ENCODE measurements at places on chromosomes 7 and 10. TPM values are rescaled to one million over a fixed set of nuclear protein-coding genes. Genes with fewer than 3 reads are reported as not detected.
A peak's percentile ranks its signal among the peaks of the same experiment; 100 is the strongest.

DNA sequence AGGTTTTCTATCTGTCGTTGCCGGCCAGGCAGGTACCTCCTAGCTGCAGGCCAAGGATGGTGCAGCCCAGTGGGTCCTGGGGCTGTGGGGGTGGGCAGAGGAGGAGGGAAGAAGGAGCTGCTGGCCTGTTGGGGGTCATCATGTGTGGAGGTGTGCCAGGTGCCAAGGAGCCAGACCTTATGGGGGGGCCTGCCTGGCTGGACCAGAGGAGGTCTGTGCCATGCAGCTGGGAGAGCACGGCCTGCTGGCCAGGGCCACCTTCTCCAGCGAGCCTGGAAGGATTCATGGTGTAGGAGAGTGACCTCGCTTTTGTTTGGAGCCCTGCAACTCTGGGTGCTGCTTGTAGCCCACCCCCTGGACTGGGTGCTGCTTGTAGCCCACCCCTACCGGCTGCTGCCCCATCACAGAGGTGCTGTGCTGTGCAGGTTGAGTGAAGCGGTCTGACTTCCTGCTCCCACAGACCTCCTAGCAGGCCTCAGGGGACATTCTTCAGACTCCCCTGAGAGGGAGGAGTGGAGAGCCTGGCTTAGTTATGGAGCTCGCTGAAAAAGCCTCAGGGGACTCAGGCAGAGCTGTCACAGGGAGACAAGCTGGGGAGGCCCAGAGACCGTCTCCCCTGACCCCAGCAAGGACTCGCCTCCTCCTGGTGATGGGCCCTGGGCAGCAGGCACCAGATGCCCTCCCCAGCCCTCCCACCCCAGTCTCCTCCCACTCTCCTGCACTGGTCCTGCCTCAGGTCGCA, 67.7 kb upstream of the AQP1 start:
- no peak overlapping the region for H3K4me3 ChIP-seq
- no peaks in the 10 kb centered on the region for H3K27me3 ChIP-seq
- no peaks in the 10 kb centered on the region for H3K4me1 ChIP-seq
- H3K27ac ChIP-seq, result no peak overlapping the region

DNA sequence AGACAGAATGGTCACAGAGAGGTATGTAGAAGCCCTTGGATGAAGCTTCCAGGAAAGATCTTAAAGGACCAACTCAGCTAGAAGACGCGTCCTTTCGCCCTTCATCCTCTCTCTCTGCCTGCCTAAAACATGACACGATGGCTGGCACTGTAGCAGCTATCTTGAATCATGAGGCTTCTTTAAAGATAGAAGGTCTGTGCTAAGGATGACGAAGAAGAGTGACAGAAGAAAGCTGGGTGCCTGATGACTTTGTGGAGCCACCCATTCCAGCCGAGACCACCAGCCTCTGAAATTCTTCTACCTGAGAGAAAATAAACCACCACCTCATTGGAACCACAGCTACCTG, 25.5 kb downstream of the WDR86 start:
- H3K4me1 ChIP-seq, result peaks cover 4% of the 10 kb centered on the region
- H3K36me3 ChIP-seq, result no peaks in the 10 kb centered on the region
- peaks cover 34% of the 10 kb centered on the region for H3K27me3 ChIP-seq
- no peak overlapping the region for H3K4me3 ChIP-seq

- H3K27ac ChIP-seq, result no peak overlapping the region
- H3K4me1 ChIP-seq, result peaks cover 19% of the 10 kb centered on the region
- H3K4me3 ChIP-seq, result no peak overlapping the region
- peaks cover 20% of the 10 kb centered on the region for H3K36me3 ChIP-seq
These were observed 3.4 kb downstream of the ZNF239 start for GRCh38 chr10:43570971-43571370.

DNA sequence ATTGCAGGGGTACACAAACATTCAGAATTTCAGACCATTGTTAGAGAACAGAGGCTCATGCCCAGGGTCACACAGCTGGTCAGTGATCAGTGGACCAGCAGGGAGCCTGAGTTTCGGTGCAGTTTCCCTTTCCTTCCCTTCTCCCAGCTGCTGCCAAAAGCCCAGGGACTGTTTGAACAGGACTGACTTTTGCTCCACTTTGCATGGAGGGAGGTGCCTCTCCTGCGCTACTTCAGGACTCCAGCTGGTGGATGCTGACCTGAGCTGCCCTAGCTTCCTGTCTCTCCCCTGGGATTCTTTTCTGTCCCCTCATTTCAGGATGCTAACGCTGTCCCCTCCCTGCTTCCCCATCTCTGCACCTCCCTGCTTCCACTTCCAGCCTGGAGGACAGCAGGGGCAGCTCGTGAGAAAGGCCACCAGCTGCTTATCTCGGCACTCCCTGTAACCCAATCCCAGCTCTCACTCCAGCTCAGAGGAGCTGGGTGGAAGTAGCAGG, 14.5 kb downstream of the SH2D4B start:
- no peak overlapping the region for H3K27ac ChIP-seq
- H3K4me3 ChIP-seq, result no peak overlapping the region
- no peak for DNase-seq
- H3K27me3 ChIP-seq, result peaks cover 6% of the 10 kb centered on the region
- no peaks in the 10 kb centered on the region for H3K4me1 ChIP-seq

DNA sequence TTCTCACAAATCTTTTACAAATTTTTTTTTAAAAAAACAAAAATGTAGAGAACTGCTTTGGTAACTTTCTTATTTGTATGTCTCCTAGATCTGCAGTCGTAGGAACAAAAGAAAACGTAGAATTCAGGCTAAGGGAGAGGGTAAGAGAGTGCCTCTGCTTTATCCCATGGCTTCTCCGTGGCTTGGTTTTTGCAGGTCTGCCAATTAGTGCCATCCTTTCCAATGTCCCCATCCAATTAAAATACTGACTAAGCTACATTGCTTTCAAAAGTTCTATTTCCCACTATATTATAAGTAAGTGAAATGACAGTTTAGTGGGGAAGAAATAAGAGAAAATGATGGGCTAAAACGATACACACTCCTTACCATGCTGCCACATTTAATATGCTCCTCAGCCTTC, 209.3 kb downstream of the CRPPA start:
- H3K36me3 ChIP-seq, result no peaks in the 10 kb centered on the region
- no peak overlapping the region for H3K4me3 ChIP-seq
- DNase-seq, result no peak
- no peaks in the 10 kb centered on the region for H3K27me3 ChIP-seq
- H3K4me1 ChIP-seq, result no peaks in the 10 kb centered on the region

GRCh38 chr7:55966851-55967250, 2.5 kb downstream of the NIPSNAP2 start:
- peaks cover 14% of the 10 kb centered on the region for H3K4me1 ChIP-seq
- DNase-seq, result no peak
- H3K27me3 ChIP-seq, result no peaks in the 10 kb centered on the region
- peaks cover 21% of the 10 kb centered on the region for H3K36me3 ChIP-seq

GRCh38 chr7:148507787-148508186, 82.8 kb upstream of the C7orf33 start:
- H3K4me1 ChIP-seq, result peaks cover 19% of the 10 kb centered on the region
- peak overlapping the region; percentile 53 for H3K27ac ChIP-seq
- H3K27me3 ChIP-seq, result peaks cover 28% of the 10 kb centered on the region
- no peak overlapping the region for H3K4me3 ChIP-seq

- no peak for DNase-seq
- H3K4me1 ChIP-seq, result no peaks in the 10 kb centered on the region
- H3K4me3 ChIP-seq, result no peak overlapping the region
- H3K27ac ChIP-seq, result no peak overlapping the region
- no peaks in the 10 kb centered on the region for H3K27me3 ChIP-seq
- no peaks in the 10 kb centered on the region for H3K36me3 ChIP-seq
These were observed 217.0 kb upstream of the CTBP2 start for GRCh38 chr10:125377368-125377767.

- peaks cover 18% of the 10 kb centered on the region for H3K4me1 ChIP-seq
- H3K27ac ChIP-seq, result peak overlapping the region; percentile 15
- no peak for DNase-seq
- no peaks in the 10 kb centered on the region for H3K36me3 ChIP-seq
These were observed 70.0 kb upstream of the CYP26C1 start for GRCh38 chr10:92990615-92991014.

- H3K36me3 ChIP-seq, result no peaks in the 10 kb centered on the region
- peaks cover 11% of the 10 kb centered on the region for H3K27me3 ChIP-seq
- peaks cover 28% of the 10 kb centered on the region for H3K4me1 ChIP-seq
- no peak for DNase-seq
These were observed 34.8 kb upstream of the ADO start for GRCh38 chr10:62769574-62770242.

- H3K27ac ChIP-seq, result no peak overlapping the region
- H3K27me3 ChIP-seq, result no peaks in the 10 kb centered on the region
- no peaks in the 10 kb centered on the region for H3K36me3 ChIP-seq
- H3K4me3 ChIP-seq, result no peak overlapping the region
- no peak for DNase-seq
These were observed 164.6 kb upstream of the ZMIZ1 start for GRCh38 chr10:78904196-78904595.

DNA sequence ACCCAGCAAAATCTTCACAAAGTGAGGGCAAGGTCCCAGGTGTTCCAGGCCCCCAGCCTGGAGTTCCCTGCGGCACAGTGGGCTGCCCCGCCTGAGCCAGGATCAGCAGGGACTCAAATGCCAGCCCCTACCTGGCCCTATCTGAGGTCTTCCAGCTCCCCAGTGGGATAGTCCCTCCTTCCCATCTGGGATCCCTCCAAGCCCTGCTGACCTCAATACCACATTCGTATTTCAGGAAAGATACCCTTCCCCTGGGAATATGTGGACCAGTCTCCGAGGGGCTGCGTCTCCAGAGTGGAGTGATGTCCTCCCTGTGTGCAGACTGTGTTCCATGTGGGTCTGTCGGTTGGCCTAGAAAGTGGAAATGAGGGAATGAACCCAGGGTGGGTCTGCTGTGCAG, 40.9 kb downstream of the ELFN1 start:
- no peak overlapping the region for H3K27ac ChIP-seq
- no peaks in the 10 kb centered on the region for H3K4me1 ChIP-seq
- no peak for DNase-seq
- no peaks in the 10 kb centered on the region for H3K27me3 ChIP-seq
- H3K36me3 ChIP-seq, result no peaks in the 10 kb centered on the region
- H3K4me3 ChIP-seq, result no peak overlapping the region

GRCh38 chr7:147412782-147413556, 1177.6 kb upstream of the C7orf33 start:
- no peak overlapping the region for H3K27ac ChIP-seq
- DNase-seq, result no peak
- no peak overlapping the region for H3K4me3 ChIP-seq
- H3K4me1 ChIP-seq, result no peaks in the 10 kb centered on the region
- H3K36me3 ChIP-seq, result no peaks in the 10 kb centered on the region

DNA sequence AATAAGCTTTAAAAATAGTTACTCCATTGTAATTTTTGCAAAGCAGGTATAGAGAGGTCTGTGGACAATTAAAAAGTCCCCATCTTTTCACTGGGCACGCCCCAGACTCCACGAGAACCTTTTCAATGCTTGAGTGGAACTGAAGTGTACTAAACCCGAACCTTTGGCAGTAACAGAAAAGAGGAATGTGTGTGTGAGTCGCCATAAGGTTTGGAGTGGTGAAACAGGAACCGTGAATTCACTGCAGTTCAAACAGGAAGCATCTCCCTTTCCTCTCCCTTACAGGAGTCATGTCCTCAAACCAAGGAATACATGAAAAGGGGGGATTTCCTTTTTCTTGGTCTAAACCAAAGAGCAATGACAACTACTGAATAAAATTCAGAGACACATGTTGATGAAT, 23.2 kb downstream of the NDUFB2 start:
- no peak for DNase-seq
- peaks cover 12% of the 10 kb centered on the region for H3K36me3 ChIP-seq
- peaks cover 9% of the 10 kb centered on the region for H3K4me1 ChIP-seq
- no peak overlapping the region for H3K4me3 ChIP-seq

PPP1R3C gene
- 0.21 TPM for total RNA-seq

CALY gene
- total RNA-seq, result not detected

LRWD1 gene
- 21.8 TPM for total RNA-seq

SERPINE1 gene
- total RNA-seq, result 0.23 TPM

SPAM1 gene
- not detected for total RNA-seq

SFTPA1 gene
- not detected for total RNA-seq

INA gene
- 0.87 TPM for total RNA-seq

ZNF425 gene
- 1.0 TPM for total RNA-seq

TUBAL3 gene
- not detected for total RNA-seq

SSC4D gene
- 0.71 TPM for total RNA-seq

CLCN1 gene
- total RNA-seq, result not detected

RET gene
- total RNA-seq, result 0.21 TPM

STX1A gene
- total RNA-seq, result 17.6 TPM

UCMA gene
- not detected for total RNA-seq

MUC3A gene
- total RNA-seq, result 0.11 TPM

LEP gene
- not detected for total RNA-seq

Measured in activated T-helper 2 cell treated with anti-CD3 and anti-CD28 coated beads, Interferon-gamma antibody, Interleukin-2, Interleukin-4, amounts not matched to agents 10 μg/mL and 5 μg/mL and 100 μg/mL, durations not matched to agents 14 hours and 24 hours and 36 hours (primary cell).